ENCODE measurements at places on chromosomes 6 and 20. TPM values are rescaled to one million over a fixed set of nuclear protein-coding genes. Genes with fewer than 3 reads are reported as not detected.

The LY6G6D gene
- total RNA-seq, result not detected

The RAD21L1 gene
- not detected for total RNA-seq

The MACROD2 gene
- total RNA-seq, result not detected

The SNX5 gene
- total RNA-seq, result 237 TPM

The PLCB1 gene
- total RNA-seq, result 1.2 TPM

The GATA5 gene
- not detected for total RNA-seq
